ENCODE measurements at places on chromosomes 4 and X.

DNA sequence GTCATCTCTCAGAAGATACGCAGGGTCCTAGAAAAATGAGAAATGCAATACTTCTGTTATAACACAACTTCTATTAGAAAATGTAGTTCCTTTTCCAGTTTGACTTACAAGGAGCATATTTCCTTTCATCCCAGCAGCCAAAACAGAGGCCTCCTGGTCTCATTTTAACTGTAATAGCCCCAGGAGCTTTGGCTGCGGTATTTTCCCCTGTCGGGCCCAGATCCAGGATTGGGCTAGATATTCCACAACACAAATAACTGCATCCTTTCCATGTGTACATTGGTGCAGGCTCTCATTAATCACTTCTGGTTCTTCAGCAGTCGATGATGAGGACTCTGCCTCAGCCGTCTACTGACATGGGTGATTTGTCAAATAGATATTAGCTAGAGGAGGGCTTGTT, 166.1 kb downstream of the TENM3 start:
- DNase-seq = no peak

- no peak for DNase-seq
Observed at GRCh38 chr4:37453999-37454800, 209.7 kb downstream of the NWD2 start.

GRCh38 chr4:39020130-39020529, 12.1 kb downstream of the TMEM156 start:
- DNase-seq = no peak

- DNase-seq = no peak
Observed at GRCh38 chrX:120617996-120618630, 11.7 kb downstream of the C1GALT1C1 start.

DNA sequence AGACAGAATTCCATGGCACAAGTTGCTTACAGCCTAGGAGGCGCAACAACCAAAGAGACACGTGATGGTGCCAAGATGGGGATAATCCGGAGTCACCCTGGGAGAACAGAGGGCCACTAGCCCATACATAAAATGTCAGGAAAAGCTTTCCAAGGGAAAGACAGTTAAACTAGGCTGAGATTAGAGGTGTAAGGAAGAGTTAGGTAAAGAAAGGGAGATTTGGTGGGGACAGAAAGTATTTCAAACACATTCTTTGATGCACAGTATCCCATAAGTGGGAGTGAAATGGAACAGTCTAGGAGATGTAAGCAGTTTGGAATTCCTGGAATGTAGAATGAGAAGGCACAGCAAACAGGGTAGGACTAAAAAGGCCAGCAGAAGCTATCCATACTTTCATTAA, 860.9 kb upstream of the LCORL start:
- DNase-seq = no peak

GRCh38 chr4:35175487-35175886, 1068.8 kb downstream of the ARAP2 start:
- no peak for DNase-seq

GRCh38 chrX:150160656-150161055, 202.5 kb upstream of the MAMLD1 start:
- DNase-seq = no peak

DNA sequence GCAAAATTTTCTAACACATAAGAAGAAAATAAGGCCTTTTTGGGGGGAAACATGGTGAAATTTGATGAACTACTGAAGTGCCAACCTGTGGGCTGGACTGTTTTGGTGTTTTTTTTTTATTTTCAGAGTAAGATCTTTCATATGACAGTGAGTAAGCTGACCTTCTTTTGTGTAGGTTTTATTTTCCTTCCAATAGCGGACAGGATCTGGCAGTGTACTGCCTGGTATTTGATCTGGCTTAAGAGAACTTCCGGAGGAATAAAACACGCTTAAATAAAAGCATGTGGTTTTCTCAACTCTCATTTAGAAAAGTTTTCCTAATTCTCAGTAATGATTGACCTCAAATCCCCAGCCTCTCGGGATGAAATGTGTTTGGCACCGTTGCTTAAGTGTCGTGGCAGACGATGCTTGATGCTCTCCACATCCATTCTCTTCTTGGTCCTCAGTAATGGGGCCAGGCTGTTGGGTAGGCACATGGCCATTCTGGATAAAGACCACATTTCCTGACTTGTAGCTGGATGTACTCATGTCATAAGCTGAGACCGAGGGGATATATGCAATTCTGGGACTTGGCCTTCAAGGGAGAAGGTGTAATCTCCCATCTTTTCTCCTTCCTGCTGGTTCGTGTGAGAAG, 65.6 kb upstream of the PDLIM3 start:
- no peak for DNase-seq
